ENCODE measurements at places on chromosomes 6 and 20. TPM values are rescaled to one million over a fixed set of nuclear protein-coding genes. Genes with fewer than 3 reads are reported as not detected.

- peak; percentile 31 for DNase-seq
Observed at GRCh38 chr20:47502271-47503239, 868 bp downstream of the NCOA3 start.

- no peak for DNase-seq
Observed at GRCh38 chr6:4435981-4436445, 300.6 kb upstream of the ECI2 start.

DNA sequence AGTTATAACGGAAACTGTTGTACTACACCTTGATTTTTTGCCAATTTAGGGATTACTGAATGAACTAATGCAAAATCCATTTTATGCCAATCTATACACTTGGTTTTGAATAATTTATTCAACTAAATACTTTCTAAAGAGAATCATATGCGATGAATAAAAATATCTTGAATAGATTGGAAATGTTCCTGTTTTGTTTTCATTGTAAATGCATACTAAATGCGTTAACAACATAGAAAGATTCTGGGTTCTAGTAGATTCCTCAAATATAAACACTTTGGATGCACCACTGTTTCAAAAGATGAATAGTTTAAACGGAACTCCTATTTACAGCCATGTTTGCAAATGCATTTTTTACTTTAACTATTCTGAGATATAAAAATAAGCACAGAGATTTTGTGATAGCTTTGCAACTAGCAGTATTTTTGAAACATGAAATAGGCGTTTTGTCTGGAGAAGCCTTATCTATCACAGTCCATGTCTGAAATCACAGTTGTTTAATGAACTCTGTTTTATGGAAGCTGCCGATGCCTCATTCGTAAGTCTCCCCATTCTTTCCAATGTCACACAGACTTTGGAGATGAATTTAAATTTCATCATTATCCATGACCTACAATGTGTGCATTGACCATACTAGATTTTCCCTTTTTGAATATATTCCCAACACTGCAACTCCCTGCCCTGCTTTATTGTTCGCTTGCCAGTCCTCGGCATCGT is 277.7 kb upstream of the QKI start:
- DNase-seq, result no peak

GRCh38 chr6:155121294-155121693 is 126.2 kb downstream of the TIAM2 start:
- no peak for DNase-seq

GRCh38 chr20:20227013-20227571 is 140.8 kb upstream of the INSM1 start:
- DNase-seq, result no peak

DNA sequence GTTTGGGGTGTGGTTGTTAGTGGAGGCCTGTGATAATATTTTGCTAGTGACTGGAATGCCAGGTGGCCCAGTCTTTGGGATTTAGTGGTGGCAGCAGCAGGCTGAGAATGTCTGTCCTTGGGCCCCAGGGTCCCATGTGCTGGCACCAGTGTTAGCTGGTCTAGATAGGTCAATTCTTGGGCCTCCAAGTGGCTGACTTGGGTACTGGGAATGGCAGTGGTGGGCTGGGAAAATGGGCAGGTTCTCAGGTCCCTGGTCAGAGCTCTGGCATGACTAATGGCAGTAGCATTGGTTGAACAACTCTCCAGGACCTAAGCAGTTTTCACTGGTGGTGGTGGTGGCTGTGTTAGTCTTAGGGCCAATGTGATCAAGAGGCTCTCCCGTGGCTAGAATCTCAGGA is 50.3 kb downstream of the OLIG3 start:
- DNase-seq, result no peak

DNA sequence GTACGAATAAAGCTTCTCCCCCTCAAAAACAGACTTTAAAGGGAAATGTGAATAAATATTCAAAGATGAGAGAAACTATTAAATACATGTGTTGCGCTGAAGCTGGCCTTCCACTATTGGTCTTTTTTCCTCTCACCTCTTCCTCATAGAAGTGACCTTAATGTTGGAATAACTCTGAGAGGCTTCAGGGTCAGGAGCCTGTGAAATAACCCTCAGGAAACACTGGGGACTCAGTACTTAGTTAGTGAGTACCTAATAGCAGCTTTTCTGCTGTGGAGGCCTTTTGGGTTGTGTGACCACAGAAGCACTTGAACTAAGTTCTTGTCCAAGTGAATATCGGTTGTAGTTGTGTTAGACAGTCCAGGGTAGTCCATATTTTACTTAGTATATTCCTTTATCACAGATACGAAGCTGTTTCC is 799 bp upstream of the SHPRH start:
- DNase-seq, result no peak

Gene TGM2
- total RNA-seq, result not detected

Gene PAK5
- total RNA-seq, result not detected

Gene TMEM30A
- 52.7 TPM for total RNA-seq

Gene CEP250
- total RNA-seq, result 54.6 TPM

Gene LY86
- 0.57 TPM for total RNA-seq

Gene SCUBE3
- total RNA-seq, result not detected

Gene DACT2
- 0.80 TPM for total RNA-seq

Gene C6orf58
- not detected for total RNA-seq

All from activated T-helper 2 cell treated with anti-CD3 and anti-CD28 coated beads, Interferon-gamma antibody, Interleukin-2, Interleukin-4, amounts not matched to agents 10 μg/mL and 5 μg/mL and 100 μg/mL, durations not matched to agents 14 hours and 24 hours and 36 hours (primary cell).